ENCODE measurements at places on chromosomes 11 and 22.

- no peak for DNase-seq
Observed at GRCh38 chr11:38543986-38544385, 1946.0 kb upstream of the RAG2 start.

GRCh38 chr11:97685695-97686094 lies 1295.9 kb downstream of the JRKL start:
- DNase-seq, result no peak

- DNase-seq, result peak; percentile 20
Observed at GRCh38 chr11:100525635-100526034, 161.5 kb upstream of the ARHGAP42 start.

GRCh38 chr22:22371031-22371541 lies 126.5 kb downstream of the VPREB1 start:
- peak; percentile 11 for DNase-seq

GRCh38 chr22:22692707-22693530 lies 48.5 kb downstream of the GGTLC2 start:
- DNase-seq, result peak; percentile 58

- DNase-seq, result no peak
Observed at GRCh38 chr11:19559746-19560145, 152.9 kb upstream of the NAV2 start.

- peak; percentile 53 for DNase-seq
Observed at GRCh38 chr11:29119116-29119515, 897.7 kb downstream of the KCNA4 start.

DNA sequence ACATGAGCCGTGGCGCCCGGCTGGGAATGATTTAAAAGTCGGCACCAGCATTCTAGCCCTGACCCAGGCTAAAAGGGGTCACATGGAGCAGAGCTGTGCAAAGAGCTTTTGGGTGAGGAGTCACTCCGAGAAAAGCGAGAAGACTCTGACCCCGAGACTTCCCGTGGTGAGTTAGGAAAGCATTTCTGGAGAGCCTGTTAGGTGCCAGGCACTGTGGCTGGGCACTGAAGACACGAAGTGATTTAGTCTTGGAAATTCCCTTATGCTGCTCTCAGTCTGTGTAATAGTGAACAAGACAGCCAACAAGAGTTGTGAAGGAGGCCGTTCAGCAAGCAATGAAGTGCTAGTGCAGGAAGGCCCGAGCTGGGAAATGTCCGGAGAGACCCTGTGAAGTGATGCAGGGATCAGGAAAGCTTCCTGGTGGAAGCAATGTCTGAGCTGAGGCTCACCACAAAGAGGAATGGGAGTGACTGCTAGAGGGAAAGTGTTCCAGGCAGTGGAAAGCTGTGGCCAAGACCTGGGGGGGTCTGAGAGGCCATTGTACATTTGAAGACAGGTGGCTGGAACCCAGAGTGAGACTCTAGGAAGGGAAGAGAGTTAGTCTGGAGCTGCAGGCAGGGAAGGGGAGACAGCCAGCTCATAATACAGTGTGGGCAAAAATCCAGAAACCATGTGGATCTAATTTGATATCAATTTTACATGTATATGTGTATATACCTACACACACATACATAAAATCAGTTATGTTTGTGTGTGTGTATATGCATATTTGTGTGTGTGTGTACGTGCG lies 31.6 kb downstream of the MARK2 start:
- no peak for DNase-seq

- no peak for DNase-seq
Observed at GRCh38 chr11:34158661-34159060, 53.2 kb downstream of the NAT10 start.

DNA sequence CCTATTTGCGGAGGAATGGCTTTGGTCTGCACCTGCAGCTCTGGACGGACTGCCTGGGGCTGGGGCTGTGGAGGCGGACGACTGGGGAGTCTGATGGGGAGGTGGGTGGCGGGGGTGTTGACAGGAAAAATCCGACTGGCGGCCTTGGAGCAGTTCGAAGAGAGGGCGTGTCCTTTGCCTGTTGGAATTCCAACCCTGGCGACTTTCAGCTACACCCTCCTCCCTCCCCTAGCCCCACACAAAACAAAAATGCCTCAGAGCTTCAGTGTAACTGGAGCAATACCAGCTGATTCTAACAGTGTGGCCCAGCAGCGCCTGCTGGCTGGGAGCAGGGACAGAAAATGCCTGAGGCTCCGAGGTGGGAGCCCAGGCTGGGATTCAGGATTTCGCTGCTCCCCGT lies 85.4 kb downstream of the ATXN10 start:
- DNase-seq, result no peak

- DNase-seq, result no peak
Observed at GRCh38 chr11:536841-537621, at the start of gene LRRC56. TSS of gene LRRC56 (plus strand) at chr11:537527. CDS start at chr11:540685, 3,158 bp downstream.

- DNase-seq, result no peak
Observed at GRCh38 chr11:112058103-112058502, 15.7 kb downstream of the PIH1D2 start.

DNA sequence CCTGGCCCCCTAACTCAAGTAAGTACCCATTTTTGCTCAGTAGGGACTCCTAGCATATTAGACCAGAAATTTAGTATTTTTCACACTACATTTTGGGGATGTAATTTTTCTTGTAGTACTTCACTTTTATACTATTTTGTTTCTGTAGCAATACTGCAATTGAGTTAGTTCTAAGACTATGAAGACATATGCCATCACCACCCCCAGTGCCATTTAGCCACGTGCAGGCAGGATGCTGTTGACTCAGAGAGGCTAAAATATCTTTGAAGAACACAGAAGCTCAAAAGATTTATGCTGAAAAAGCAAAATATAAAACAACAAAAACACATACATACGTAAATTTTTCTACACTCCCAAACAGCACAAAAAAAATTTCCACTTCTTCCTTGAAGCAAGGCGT lies 29.1 kb upstream of the DLAT start:
- DNase-seq, result no peak

GRCh38 chr11:27459191-27459590 lies 13.4 kb downstream of the LGR4 start:
- no peak for DNase-seq

- no peak for DNase-seq
Observed at GRCh38 chr11:87275176-87275575, 237.4 kb downstream of the TMEM135 start.

- DNase-seq, result no peak
Observed at GRCh38 chr11:114196997-114197703, 99.0 kb upstream of the NNMT start.

DNA sequence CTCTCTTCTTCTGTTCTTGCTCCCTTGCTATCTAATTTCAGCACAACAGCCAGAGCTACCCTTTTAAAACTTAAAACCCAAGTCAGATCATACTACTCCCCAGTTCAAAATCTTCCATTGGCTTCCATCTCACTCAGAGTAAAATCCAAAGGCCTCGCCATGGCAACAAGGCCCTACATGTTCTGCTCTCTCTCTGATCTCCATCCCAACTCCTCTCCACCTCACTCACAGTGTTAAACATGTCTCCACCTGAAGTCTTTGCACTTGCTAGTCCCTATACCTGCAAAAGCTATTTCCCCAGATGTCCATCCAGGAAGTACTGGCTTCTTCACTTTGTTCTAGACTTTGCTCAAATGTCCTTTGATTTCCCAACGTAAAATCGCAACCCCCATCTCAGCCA lies 3.0 kb upstream of the GRAP2 start:
- no peak for DNase-seq

DNA sequence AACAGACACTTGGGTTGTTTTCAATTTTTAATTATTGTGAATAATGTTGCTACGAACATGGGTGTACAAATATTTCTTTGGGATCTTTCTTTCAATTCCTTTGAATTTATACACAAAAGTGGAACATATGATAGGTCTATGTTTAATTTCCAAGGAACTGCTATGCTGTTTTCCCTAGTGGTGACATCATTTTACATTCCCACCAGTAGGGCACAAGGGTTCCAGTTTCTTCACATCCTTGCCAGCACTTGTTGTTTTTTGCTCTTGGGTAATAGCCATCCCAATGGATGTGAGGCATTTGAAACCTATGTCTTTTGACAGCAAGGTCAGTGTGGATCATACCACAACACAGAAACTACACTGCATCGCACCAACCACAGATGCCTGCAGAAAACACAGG lies 41.8 kb upstream of the SCN3B start:
- DNase-seq, result no peak

DNA sequence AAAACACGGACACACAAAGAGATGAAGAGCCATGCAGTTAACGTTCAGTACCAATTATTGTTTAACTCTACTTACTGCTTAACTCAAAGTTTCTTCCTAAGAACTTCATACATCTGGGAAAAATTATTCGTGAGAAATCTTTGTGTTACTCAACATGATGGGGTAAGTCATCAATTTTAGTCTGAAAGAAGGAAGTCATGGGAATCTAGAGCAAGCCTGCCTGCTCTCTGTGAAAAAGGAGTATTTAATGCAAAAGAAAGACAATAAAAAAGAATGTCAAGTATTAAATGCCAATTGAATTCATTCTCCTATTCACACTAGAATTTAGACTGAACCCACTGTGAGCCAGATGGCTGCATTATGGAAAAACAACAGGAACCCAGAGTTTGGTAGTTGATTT lies 16.0 kb downstream of the TMEM123 start:
- DNase-seq, result no peak
